Lung microvascular endothelial cell (primary cell): ENCODE measurements at places on chromosomes 1 and 21.

DNA sequence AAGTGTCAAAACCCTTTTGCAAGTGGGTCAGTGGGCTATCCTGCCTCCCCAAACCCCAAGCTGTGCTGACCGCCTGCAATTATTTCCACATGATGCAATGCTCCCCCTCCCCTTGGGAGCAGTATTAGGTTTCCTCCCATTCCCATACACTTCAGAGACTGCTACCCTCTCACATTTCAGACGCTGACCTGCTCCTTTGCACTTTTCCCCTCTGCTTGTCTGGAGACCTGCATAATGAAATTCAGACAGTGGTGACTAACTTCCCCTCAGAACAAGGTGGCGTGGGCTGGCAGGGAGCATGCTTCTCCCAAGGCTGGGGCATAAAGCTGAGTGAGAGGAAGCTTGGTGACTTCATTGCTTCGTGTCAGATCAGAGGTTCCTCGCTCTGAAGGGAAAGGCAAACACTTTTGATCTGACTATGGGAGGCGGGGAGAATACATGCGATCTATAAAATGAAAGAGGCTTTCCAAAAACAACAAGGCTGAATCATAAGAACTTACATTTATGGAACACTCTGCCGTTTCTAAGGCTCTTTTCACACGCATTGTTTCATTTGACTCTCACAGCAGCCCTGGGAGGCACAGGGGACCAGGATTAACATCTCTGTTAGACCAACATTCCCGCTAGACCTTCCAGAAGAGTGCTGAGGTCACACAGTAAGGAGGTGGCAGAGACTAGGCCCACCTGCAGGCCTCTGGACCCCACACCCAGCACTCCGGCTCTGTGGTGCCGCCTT is 27.5 kb upstream of the ROR1 start:
- peak; percentile 98 for DNase-seq

DNA sequence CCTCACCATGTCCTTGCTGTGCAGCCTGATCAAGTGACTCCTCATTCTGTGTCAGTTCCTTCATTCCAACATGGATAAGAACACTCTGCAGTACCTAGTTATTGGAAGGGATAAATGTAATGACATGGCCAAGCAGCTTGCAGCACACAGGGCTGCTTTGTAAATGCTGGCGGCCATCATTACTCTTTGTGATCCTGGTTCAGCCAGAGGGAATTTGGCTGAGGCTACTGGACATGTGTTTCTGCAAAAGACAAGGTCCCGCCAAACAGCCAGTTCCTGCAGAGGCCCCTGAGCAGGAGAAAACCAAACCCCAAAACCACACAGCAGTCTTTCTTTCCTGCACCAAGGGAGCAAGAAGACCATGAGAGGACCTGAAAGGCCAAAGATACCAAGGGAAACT is 495.8 kb downstream of the AJAP1 start:
- DNase-seq, result no peak

GRCh38 chr21:41831453-41831831 is 47.7 kb downstream of the PRDM15 start:
- no peak for DNase-seq

DNA sequence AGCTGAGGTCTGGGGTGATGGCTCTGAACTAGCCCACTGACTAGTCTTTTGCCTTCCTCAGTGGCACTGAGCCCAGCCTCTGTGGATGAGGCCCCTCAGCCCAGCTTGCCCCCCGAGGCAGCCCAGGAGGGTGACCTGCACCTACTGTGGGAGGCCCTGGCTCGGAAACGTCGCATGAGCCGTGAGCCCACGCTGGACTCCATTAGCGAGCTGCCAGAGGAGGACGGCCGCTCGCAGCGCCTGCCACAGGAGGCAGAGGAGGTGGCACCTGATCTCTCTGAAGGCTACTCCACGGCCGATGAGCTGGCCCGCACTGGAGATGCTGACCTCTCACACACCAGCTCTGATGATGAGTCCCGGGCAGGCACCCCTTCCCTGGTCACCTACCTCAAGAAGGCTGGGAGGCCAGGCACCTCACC is 87.8 kb downstream of the TRIM11 start:
- DNase-seq, result no peak

- DNase-seq, result no peak
Observed at GRCh38 chr21:23809573-23809972, 1797.7 kb downstream of the MRPL39 start.

- no peak for DNase-seq
Observed at GRCh38 chr1:74835051-74835450, 102.1 kb downstream of the TYW3 start.
